Inflammatory macrophage (primary cell): ENCODE measurements at places on chromosomes 1 and 21.

- DNase-seq: no peak
These were observed 47.2 kb downstream of the GNG12 start for GRCh38 chr1:67785847-67786753.

DNA sequence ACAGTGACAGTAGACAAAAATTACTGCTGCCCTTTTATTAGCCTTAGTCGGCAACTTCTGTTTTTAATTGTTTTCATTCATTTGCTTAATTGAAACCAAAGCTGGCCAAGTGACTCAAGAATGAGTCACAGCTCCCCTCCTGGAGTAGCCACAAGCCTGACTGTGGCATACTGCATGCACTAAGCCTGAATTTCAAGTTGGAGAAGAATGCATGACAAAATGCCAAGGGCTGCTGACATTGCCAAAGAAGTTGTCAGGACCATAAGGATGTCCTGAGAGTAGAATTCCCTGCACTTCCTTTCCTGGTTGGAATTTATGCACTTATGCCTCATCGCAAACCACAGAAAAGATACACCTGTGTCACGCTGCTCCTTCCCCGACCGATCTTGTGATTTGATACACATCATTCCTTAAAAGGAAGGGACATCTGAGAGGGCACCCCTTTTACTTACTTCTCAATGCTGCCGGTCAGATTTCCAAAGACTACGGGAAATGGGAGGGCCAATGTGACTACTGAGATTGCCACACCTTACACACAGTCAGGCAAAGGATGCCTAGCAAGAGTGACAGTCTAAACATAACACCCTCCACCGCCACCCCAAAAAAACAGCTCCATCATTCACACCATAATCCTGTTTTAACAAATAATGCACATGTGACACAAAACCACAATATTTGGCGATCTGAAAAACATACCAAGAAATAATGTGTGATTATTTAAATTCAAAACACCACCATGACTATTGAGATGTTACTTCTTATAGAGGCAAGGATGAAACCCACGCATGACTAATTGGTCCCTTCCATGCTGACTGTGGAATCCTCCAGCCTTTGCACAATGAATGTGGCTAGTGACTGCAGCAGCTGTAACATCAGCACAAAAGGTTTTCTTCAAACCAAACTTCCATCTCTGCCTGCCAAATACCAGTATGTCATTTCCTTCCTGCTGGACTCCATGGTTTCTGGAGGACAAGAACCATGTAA is 28.2 kb downstream of the VAV3 start:
- DNase-seq: peak; percentile 88

DNA sequence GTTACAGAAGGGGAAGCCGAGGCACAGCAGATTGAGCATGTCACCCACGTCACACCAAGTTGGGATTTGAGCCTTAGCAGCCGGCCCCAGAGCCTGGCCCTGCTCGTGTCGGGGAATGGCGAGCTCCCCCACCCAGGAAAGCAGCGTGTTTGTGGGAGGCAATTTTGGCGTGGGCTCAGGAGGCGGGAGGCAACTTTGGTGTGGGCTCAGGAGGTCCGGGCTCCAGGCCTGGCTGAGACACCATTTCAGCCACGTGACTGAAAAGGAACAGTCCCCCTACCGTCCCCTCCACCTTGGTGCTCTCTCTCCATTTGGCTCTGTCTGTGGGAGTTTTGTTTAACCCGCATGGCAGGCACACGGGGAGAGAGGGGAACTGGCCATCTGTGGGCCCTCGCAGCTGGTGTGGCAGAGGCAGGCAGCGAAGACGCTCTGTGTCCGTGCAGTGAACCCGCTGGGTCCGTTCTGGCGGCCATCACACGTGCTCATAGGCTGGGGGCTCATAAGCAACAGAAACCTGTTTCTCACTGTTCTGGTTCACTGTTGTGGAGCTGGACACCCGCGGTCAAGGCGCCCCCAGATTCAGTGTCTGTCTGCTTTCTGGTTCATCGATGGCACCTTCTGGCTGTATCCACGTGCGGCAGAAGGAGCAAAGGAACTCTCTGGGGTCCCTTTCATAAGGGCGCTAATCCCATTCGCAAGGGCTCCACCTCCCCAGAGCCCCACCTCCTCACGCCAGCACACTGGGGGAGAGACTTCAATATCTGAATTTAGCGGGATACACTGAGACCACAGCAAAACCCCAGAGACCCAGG is 110.2 kb downstream of the CRYAA start:
- DNase-seq: no peak

DNA sequence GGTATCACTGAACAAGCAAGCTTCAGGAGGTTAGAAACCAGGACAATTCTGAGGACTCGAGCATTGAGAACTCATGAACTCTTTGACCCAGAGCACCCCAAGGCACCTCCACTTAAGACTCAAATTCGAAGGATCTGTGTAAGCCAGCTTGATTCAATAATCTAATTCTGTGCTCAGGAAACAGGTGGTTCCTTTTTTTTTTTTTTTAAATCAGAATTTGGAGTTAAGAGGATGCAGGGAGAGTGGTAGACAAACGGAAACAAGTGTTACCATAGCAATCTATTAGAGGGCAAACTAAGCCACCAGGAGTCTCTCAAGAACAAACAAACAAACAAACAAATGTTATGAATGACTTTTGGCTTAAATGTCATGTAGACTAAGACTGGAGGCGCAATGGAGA is 53.8 kb upstream of the DPH5 start:
- DNase-seq: no peak

- no peak for DNase-seq
These were observed 6.0 kb upstream of the TIE1 start for GRCh38 chr1:43294761-43295160.

GRCh38 chr21:45536301-45537081 is 5.7 kb downstream of the SLC19A1 start:
- DNase-seq: no peak

DNA sequence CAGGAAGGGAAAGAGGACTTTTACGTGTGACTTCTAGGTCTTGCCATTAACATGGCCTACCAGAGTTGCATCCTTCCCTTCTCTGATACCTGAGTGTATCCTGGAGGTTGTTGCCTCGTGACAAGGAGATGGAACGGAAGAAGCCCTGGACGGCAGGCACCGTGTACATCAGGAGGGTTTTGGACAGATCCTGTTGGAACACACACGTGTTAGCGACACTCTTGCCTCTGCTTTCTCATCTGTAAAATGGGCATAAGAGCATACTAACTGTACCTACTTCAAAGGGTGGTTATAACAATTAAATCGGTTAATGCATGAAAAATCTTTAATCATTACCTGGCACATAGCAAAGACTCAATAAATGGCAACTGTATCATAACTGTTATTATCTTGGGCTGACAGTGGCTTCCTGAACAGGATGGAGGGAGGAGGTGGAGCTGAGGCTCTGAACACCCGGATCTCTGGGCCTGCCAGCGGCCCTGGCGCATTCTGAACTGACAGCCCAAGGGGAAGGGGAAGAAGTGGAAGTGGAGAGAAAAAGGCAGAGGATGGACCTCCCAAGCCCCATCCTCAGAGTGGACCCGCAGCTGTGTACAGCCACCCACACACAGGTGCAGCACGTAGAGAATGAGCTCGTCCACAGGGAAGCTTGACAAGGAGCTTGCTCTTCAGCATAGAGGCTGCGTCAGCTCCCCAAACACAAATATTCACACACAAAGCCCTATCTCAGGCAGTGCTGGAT is 30.2 kb upstream of the EXOSC10 start:
- DNase-seq: no peak

- no peak for DNase-seq
These were observed 20.9 kb downstream of the TMED5 start for GRCh38 chr1:93159337-93159736.

DNA sequence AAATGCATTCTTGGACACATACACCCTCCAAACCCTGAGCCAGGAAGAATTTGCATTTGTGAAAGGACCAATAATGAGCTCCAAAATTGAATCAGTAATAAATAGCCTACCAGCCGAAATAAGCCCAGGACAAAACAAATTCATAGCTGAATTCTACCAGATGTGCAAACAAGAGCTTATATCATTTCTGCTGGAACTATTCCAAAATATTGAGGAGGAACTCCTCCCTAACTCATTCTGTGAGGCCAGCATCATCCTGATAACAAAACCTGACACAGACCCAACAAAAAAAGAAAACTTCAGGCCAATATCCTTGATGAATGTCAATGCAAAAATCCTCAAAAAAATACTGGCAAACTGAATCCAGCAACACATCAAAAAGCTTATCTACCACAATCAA is 6.7 kb downstream of the SPRR2E start:
- DNase-seq: no peak

DNA sequence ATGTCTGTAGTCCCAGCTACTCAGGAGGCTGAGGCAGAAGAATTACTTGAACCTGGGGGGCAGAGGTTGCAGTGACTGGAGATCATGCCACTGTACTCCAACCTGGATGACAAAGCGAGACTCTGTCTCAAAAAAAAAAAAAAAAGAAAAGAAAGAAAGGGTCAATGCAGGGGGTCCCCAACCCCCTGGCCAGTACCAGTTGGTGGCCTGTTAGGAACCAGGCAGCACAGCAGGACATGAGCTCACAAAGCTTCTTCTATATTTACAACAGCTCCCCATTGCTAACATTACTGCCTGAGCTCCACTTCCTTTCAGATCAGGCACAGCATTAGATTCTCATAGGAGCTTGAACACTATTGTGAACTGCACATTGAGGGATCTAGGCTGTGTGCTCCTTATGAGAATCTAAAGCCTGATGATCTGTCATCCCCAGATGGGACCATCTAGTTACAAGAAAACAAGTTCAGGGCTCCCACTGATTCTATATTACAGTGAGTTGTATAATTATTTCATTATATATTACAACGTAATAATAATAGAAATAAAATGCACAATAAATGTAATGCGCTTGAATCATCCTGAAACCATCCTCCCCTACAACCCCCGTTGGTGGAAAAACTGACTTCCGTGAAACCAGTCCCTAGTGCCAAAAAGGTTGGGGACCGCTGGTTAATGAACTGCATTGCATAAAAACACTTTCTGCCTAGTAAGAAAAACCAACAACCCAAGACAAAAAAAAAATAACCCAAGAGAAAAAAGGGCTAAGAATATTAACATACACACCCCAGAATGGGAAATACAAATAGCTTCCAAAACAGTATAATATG is 2.8 kb downstream of the ZBTB8OS start:
- DNase-seq: peak; percentile 16

GRCh38 chr1:239922778-239923522 is 168.7 kb upstream of the FMN2 start:
- no peak for DNase-seq
